ENCODE measurements at places on chromosomes 5 and 9.

- DNase-seq: no peak
These were observed 19.9 kb downstream of the CDKN2A start for GRCh38 chr9:21974343-21974721.

DNA sequence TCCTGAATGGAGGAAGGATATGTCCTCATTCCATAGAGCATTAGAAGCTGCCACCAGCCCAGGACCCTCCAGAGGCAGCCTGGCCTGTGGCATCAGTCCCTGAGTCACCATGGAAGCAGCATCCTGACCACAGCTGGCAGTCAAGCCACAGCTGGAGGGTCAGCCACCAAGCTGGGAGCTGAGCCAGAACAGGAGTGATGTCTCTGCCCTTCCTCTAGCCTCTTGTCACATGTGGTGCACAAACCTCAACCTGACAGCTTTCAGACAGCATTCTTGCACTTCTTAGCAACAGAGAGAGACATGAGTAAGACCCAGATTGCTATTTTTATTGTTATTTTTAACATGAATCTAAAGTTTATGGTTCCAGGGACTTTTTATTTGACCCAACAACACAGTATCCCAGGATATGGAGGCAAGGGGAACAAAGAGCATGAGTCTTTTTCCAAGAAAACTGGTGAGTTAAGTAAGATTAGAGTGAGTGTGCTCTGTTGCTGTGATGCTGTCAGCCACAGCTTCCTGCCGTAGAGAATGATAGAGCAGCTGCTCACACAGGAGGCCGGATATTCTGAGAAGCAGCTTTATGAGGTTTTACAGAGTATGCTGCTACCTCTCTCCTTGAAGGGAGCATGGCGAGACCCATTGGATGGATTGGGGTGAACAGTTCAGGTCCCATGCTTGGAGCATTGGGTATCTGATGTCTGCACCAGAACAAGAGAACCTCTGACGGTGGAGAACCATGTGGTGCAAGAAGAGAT lies 13.0 kb upstream of the CYFIP2 start:
- no peak for DNase-seq

- no peak for DNase-seq
These were observed 119.6 kb downstream of the SGCD start for GRCh38 chr5:156446526-156446925.

DNA sequence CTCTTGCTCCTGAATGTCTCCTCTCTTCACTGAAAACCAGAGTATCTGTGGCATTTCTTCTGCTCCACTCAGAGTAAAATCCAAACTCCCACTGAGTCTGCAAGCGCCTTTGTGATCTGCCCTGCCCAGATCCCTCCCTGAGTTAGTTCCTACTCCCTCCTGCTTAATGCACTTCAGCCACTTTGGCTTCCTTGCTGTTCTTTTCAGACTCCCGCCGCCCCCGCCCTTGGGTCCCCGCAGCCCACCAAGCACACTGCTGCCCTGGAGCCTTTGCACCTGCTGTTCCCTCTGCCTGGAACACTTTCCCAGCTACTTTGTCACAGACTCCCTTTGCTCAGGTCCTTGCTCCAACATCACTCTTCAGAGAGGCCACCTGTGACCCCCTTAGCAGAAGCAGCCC lies 127.2 kb upstream of the SLC25A48 start:
- DNase-seq: no peak

DNA sequence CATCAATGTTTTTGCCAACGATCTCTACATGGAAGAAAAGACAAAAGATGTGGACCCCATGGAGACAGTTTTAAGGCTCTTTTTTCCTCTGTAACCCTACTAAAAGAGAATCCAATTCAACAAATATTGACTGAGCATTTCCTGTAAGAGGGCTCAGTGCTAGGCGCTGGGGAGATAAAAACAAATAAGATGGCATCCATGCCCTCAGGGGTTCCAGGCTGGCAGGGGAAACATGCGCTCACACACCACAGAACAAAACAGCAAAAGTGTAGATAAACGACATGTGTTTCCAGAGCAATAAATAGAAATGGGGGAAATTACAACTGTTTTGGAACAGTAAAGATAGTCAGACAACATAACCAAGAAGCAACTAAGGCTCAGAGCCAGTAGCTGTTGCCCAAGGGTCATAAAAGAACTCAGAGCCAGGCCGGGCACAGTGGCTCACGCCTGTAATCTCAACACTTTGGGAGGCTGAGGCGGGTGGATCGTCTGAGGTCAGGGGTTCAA lies 25.2 kb downstream of the ZNF608 start:
- no peak for DNase-seq

GRCh38 chr5:58066557-58066956 lies 393.3 kb downstream of the PLK2 start:
- no peak for DNase-seq

- no peak for DNase-seq
These were observed 55.5 kb upstream of the RASGRF2 start for GRCh38 chr5:80904533-80905187.

GRCh38 chr5:139763930-139764791 lies 31.4 kb upstream of the PSD2 start:
- DNase-seq: no peak

GRCh38 chr5:55276771-55277170 lies 30.7 kb downstream of the DHX29 start:
- no peak for DNase-seq

DNA sequence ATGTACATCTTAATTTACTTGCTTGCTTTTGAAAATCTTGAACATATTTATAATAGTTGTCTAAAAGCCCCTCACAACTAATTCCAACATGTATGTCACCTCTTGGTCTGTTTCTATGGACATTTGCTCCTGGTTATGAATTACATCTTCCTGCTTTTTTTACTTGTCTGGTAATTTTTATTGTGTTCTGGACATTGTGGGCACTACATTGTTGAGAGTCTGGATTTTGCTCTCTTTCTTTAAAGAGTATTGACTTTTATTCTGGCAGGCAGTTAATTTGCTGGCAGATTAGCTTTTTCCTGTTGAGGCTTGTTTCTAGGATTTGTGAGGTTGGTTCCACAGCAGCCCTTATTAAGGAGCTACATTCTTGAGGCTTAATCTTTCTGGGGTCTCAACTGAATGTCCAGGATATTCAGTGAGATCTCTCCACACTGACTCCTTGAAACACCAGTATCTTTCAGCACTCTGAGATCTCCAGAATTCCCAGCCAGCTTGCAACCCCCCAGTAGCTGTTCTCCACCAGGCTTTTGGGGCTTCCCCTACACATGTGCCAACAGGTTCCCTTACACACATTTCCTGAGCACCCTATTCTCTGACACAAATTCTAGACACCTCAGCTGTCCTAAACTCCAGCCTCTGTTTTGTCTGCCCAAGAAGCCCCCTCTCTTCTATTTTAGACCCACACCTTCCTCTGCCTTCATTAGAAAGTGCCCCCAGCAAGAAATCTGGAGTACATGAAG lies 27.4 kb downstream of the KIAA1191 start:
- no peak for DNase-seq

- no peak for DNase-seq
These were observed 726.0 kb downstream of the DNAH5 start for GRCh38 chr5:13218518-13218917.

GRCh38 chr9:120925535-120926396 lies 830 bp downstream of the TRAF1 start:
- DNase-seq: peak; percentile 77

DNA sequence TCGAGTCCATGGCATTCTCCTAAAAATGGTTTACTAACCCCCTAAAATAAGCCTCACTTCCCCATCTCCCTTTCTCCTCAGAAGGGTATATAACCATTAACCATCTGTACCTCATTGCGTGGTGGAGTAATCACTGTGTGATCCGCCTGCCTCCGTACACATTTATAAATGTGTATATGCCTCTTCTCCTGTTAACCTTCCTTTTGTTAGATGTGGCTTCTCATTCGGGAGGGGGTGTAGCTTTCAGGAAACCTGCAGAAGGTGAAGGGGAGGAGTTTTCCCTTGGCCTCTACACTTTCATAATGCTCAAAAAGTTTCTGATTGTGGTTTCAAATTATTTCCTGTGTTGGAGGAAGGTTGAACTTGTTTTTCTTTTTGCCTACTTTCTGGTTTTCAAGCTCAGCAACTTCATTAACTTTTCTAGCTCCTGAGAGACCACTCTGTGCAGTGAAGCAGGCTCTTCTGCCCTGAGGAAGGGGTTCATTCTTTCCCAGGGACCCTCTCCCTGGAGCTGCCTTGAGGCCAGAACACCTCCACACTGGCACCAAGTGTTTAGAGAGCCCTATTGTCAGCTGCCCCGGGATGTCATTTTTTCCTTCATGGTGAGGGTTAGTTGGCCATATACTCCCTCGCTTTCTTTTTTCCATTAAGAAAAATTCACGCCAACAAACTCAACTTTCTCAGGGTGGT lies 46.9 kb downstream of the RASGRF2 start:
- peak; percentile 21 for DNase-seq

GRCh38 chr5:66720780-66721179 lies 124.6 kb downstream of the MAST4 start:
- DNase-seq: no peak

GRCh38 chr5:89190515-89191265 lies 307.7 kb upstream of the MEF2C start:
- DNase-seq: no peak

DNA sequence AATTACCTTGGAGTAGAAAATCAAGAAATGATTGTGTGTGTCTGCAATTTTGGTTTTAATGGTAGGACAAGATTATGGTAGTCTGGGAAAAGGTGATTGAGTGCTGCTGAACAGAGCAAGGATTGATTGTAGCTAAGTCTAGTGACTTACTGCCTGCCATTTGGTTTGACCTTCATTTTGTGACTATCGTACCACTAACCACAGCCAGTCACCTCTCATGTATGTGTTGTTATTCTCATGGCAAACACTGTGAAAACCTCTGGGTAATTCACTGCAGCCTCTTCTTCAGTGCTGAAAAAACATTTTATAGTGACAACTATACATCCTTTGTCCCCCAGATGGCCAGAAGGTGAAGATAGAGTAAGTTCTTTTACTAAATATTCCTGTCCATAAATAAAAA lies 37.5 kb downstream of the CTNNA1 start:
- no peak for DNase-seq

GRCh38 chr9:70340572-70340971 lies 73.9 kb downstream of the KLF9 start:
- DNase-seq: no peak

DNA sequence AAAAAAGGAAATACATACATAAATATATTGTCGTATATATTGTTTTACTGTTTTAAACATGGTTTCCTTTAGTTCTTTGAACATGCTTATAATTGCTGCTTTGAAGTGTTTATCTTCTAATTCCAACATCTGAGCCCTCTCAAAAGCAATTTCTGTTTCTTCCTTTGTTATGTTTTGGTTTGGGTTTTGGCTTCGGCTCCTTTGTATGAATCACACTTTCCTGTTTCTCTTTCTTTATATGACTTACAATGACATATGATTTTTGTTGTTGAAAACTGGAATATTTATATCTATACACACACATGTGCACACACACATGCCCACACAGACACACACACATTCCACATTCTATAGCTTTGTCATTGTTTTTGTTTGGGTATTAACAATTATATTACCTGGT lies 1206.7 kb downstream of the CDH12 start:
- DNase-seq: no peak

DNA sequence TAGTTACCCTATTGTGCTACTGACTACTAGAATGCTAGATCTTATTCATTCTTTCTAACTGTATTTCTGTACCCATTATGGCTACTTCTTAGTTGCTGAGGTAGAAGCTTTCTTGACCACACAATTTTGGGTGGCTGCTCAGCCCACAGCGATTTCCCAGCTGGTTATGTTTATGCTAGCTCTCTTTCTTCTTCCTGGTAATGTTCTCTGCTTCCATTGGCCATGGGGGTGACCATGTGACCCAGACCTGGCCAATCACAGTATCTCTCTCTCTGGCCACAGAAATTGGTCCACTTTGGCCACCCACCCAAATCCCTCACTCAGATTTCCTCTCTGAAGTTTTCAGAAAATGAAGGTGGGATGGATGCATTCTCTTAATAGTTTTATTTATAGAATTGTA lies 427.9 kb upstream of the CLINT1 start:
- no peak for DNase-seq

- no peak for DNase-seq
These were observed 38.9 kb downstream of the ZNF608 start for GRCh38 chr5:124707520-124707919.

- DNase-seq: no peak
These were observed 50.7 kb downstream of the ZNF622 start for GRCh38 chr5:16414861-16415260.

DNA sequence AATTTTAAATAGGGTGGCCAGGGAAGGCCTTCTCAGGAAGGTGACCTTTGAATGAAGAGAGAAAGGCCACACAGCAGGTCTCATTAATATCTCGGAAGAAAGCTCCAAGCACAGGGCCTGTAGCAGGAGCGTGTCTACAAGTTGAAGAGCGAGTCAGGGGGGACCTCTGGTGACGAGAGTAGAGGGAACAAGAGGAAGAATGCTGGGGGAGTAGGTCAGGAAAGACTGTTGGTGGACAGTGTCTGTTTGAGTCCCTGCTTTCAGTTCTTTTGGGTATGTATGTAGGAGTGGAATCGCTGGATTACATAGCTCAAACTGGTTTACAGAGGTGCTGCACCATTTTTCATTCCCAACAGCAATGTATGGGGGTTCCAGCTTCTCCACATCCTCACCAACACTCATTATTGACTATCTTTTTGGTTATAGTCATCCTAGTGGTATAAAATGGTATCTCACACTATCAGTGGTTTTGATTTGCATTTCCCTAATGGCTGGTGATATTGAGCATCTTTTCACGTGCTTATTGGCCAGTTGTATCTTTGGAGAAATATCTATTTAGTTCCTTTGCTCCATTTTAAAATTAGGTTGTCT lies 55.8 kb downstream of the NUP214 start:
- no peak for DNase-seq

GRCh38 chr9:122456123-122456522 lies 21.6 kb downstream of the OR1J1 start:
- DNase-seq: no peak

All from activated T-cell treated with anti-CD3 and anti-CD28 coated beads for 48 hours (primary cell).